ENCODE measurements at places on chromosomes 1 and 21. TPM values are rescaled to one million over a fixed set of nuclear protein-coding genes. Genes with fewer than 3 reads are reported as not detected.

Gene CD46
- 113 TPM for total RNA-seq

- H3K36me3 ChIP-seq, result no peaks in the 10 kb centered on the region
- no peak overlapping the region for H3K4me3 ChIP-seq
- no peak overlapping the region for H3K27ac ChIP-seq
- no peak for DNase-seq
- no peaks in the 10 kb centered on the region for H3K27me3 ChIP-seq
These were observed 28.6 kb upstream of the DUSP23 start for GRCh38 chr1:159752135-159752580.

Gene CLCA4
- not detected for total RNA-seq

DNA sequence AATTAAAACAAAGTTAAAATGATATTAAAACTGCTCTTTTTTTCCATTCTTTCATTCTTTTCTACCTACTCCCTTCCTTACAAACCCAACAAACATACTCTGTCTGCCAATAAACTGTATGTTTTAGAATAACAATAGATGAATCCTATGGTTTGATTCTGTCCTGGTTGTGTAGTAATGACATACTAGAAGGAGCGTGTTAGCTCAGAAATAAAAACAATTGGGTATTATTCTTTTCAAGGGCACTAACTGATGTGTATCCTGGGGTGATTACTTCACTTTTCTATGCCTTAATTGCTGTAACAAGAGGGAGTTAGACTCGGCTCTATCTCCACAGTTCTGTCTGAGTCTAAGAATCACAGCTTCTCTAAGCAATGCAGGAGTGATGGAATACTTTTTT, 194.4 kb downstream of the GIPC2 start:
- no peaks in the 10 kb centered on the region for H3K36me3 ChIP-seq
- no peak overlapping the region for H3K4me3 ChIP-seq
- H3K4me1 ChIP-seq, result no peaks in the 10 kb centered on the region
- no peaks in the 10 kb centered on the region for H3K27me3 ChIP-seq

Gene ANKRD65
- not detected for total RNA-seq

- H3K27ac ChIP-seq, result no peak overlapping the region
- no peaks in the 10 kb centered on the region for H3K36me3 ChIP-seq
- H3K4me3 ChIP-seq, result no peak overlapping the region
- H3K27me3 ChIP-seq, result peaks cover 3% of the 10 kb centered on the region
- H3K4me1 ChIP-seq, result no peaks in the 10 kb centered on the region
- no peak for DNase-seq
These were observed 29.4 kb upstream of the RBM15 start for GRCh38 chr1:110309767-110310166.

Gene FOXE3
- not detected for total RNA-seq

- no peak for DNase-seq
- no peaks in the 10 kb centered on the region for H3K4me1 ChIP-seq
- H3K36me3 ChIP-seq, result no peaks in the 10 kb centered on the region
These were observed 49.4 kb downstream of the FRRS1 start for GRCh38 chr1:99717005-99717404.
